ENCODE measurements at places on chromosomes 12 and 14.

- DNase-seq: no peak
These were observed 65.2 kb downstream of the TSPAN9 start for GRCh38 chr12:3142386-3142785.

DNA sequence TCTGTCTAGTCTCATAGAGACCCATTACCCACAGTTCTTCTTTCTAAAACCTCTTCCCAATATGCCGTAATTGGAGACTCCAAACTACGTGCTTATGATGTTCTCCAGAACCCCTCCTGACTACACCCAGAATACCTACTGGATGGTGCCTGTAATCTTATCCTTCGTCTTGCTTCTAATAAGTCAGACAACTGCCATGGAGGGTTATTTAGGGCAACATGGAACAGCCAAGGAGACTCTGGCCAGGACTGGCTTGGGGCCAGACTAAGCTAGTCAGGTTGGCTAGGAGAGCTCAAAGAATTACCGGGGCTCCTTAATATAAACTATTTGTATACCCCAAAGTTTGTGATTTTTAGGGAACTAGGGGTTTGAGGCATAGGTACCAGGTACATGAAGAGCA, 6.8 kb downstream of the PFKM start:
- DNase-seq: no peak

- DNase-seq: no peak
These were observed 3.2 kb upstream of the PAH start for GRCh38 chr12:102920271-102920670.

GRCh38 chr12:42180990-42181596, 36.4 kb upstream of the GXYLT1 start:
- no peak for DNase-seq

DNA sequence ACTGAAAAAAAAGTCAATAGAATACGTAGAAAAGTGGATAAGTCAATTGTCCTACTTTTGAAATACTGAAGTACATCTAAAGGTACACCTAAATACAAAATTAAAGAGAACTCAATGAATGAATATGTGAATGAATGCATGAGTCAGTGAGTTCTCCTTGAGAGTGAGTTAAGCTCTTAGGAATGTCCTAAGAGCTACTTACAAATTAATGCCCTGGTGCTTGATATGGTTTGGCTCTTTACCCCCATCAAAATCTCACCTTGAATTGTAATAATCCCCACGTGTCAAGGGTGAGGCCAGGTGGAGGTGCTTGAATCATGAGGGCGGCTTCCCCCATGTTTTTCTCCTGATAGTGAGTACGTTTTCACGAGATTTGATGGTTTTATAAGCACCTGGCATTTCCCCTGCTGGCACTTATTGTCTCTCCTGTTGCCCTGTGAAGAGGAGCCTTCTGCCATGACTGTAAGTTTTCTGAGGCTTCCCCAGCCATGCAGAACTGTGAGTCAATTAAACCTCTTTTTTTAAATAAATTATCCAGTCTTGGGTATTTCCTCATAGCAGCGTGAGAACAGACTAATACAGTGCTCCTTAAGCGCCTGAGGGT, 192.2 kb upstream of the ARHGAP5 start:
- DNase-seq: no peak

DNA sequence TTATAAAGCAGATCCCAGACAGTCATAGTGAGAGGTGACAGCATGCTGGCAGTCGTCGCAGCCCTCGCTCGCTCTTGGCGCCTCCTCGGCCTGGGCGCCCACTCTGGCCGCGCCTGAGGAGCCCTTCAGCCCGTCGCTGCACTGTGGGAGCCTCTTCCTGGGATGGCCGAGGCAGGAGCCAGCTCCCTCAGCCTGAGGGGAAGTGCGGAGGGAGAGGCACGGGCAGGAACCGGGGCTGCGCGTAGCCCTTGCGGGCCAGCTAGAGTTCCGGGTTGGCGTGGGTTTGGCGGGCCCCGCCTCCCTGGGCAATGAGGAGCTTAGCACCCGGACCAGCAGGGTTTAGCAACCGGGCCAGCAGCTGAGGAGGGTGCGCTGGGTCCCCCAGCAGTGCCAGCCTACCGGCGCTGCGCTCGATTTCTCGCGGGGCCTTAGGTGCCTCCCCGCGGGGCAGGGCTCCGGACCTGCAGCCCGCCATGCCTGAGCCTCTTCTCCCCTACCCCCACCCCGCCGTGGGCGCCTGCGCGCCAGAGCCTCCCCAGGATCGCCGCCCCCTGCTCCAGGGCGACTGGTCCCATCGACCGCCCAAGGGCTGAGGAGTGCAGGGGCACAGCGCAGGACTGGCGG, 451.2 kb upstream of the DCN start:
- no peak for DNase-seq

DNA sequence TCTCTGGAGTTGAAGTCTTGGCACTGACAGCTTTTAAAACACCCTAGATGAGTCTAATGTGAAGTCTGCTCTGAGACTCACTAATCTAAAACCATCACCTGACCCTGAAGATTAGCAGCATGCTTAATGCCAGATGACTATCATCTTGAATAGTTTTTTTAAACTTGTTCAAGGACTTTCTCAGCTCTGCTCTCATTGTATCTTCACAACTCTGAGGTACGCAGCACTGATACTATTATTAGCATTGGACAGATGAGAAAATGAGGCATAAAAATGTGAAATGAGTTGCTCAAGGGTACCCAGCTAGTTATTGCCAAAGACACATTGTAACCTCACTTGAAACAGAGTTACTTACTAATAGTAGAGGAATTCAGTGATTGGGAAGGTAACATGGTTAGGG, 4.8 kb downstream of the SLC38A1 start:
- DNase-seq: no peak

GRCh38 chr12:73991138-73991537, 546.5 kb upstream of the ATXN7L3B start:
- DNase-seq: no peak

- no peak for DNase-seq
These were observed 5.2 kb downstream of the ZBTB42 start for GRCh38 chr14:104805941-104806624.

DNA sequence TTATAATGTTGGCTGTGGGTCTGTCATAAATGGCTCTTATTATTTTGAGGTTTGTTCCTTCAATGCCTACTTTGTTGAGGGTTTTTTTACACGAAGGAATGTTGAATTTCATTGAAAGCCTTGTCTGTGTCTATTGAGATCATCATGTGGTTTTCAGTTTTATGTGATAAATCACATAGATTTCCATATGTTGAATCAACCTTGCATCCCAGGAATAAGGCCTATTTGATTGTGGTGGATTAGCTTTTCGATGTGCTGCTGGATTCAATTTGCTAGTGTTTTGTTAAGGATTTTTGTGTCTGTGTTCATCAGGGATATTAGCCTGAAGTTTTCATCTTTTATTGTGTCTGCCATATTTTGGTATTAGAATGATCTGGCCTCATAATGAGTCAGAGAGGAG, 27.6 kb downstream of the SLC2A13 start:
- DNase-seq: no peak

DNA sequence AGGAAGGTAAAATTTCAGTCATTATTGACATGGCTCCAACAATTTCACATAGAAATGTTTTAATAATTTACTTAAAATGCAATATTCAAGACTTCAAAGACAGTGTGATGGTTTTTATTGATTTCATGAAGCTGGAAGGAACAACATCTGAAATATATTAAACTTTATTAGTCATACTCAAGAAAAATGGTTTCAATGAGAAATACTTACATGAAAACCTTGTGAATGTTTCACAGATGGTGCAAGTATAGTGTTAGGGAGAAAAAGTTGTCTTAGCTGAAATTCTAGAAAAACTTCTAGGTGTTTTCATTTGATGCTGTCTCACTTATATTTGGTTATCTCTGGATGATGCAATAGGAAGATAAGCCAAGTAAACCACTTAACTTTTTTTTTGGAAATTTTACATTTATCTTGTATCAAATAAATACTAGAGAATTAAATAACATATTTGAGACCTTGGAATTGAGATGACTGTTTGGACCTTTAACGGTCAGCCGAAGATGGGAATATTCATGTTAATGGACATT, 65.5 kb downstream of the PELI2 start:
- no peak for DNase-seq

GRCh38 chr14:21454843-21455544, 929 bp downstream of the CHD8 start:
- DNase-seq: no peak

- no peak for DNase-seq
These were observed 941 bp upstream of the PPP1CC start for GRCh38 chr12:110743571-110744093.

DNA sequence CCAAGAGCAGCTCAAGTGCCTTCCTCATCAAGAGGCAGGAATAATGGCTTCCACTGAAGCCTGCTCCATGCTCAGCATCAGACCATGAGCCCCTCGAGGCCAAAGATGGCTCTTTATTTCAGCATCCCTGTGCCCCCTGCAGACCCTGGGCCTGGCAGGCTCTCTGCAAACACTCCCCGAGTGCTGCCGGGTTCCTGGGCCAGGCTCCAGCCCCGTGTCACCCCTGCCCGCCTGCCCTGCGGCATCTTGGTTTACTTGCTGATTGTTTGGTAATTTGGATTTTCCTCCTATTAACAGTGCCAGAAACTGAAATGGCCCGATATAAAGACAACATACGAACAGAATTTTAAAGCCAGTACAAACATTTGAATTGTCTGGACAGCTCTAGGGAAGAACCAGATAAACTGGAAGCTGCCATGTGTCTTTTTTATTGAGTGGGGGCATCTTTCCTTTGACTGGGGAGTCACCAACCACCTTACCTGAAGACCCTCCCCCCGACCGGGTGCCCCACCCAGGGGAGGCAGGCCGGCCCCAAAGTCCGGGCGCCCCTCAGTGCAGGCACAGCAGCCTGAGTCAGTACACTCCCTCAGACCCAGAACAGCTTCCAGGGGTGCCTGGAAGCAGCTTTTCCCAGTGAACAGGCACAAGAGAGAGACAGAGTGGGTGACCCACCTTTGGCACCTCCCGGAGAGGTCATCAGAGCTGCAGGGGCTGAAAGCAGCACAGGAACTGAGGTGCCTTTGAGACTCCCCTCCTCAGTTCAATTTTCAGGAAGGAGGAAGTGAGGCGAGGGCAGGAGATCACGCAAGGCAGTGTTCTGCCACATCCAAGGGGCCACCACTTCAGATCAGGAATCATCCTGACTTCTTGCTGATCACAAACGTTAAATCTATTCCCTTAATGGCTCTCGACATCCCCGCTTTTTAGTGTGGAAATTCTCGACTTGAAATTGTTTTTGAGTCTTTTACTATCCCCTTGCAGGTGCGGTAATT, 30.6 kb downstream of the ITPK1 start:
- DNase-seq: no peak

- no peak for DNase-seq
These were observed 56.7 kb downstream of the PPFIBP1 start for GRCh38 chr12:27580561-27581330.

DNA sequence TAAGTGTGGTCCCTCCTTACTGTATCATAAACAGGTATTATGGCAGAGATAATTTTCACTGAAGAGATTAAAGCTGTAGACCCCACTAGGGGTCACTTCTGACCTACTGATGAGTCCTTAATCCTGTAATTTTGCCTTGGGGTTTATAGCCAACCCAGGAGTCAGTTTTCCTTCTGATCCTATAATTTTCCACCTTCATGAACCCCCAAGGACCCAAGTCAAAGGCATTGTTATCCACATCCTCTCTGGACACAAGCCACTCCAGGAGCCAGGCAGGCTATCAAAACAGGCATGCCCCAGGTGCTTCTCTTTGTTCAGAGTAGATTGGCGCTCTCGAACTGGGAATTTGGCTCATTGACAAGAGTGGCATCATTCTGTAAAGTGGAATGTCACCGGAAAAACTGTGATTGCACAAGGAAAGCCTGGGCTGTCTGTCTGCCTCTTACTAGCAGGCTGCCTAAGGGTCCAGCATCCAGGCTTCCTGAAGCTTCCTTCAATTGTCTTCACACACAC, 1523.2 kb upstream of the FLRT2 start:
- no peak for DNase-seq

- no peak for DNase-seq
These were observed 3.2 kb downstream of the RNASE1 start for GRCh38 chr14:20799456-20799891.

DNA sequence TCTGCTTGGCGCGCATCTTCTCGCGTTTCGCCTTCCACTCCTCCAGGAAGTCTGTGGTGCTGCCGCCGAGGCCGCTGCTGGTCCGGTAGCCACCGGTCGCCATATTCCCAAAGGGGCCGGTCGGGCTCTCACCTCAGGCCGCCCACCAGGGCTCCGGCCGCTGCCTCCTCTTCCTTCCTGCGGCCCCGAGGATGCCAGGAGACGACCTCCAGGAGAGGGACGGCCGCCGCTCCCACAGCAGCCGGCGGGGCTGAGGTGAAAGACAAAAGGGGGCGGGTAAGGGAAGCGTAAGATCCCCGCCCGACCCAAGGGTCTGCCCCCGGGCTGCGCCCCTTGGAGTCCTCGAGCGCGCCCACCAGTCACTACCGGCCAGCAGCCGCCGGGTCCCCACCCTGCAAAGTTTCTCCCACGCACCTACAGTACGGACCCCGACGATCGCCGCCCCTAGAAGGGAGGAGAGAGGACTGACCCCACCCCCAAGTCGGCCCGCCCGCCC, 574 bp downstream of the PAWR start:
- DNase-seq: no peak

- no peak for DNase-seq
These were observed 59.1 kb upstream of the BICD1 start for GRCh38 chr12:32047357-32048212.

GRCh38 chr14:56709201-56709600, 101.1 kb downstream of the OTX2 start:
- no peak for DNase-seq

DNA sequence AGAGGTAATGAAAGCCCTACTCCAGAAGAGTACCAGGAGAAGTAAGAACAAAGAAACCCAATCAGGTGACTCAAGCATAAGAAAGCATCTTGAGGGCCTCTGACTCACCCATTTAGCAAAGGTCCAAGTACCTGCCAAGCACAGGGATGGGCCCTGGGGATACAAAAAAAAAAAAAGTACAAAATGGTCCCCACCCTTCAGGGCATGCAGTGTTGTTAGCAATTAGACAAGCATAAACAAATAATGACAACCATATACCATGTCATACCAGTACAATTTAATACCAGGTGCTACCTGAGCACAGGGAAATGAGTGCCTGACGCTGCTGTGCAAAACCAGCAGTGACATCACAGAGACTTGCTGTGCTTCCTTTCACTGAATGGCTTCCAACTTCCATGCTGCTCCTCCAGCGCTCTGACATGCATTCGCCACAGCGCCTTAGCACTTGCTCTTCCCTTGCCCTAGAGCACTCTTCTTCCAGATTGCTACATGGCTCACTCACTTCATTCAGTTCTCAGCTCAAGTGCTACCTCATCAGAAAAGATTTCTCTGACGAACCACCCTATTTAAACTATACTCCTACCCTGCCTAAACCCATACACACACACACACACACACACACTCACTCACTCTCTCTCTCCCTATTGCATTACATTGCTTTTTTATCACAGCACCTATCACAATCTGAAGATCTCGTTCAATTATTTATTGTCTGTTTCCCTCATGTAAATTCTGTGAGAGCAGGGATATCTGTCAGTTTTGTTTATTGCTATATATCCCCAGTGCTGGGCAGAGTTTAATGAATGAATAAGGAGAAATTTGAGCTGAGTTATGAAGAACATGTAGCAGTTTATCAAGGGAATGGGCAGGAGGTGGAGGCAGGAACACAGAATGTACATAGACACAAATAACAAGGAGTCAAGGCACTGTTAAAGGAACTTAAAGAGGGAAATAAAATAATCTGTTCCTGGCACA, 12.9 kb upstream of the EPS8 start:
- DNase-seq: no peak

GRCh38 chr12:68358532-68359485, 26.6 kb upstream of the MDM1 start:
- no peak for DNase-seq
